ENCODE measurements at places on chromosomes 3 and 15.
A peak's percentile ranks its signal among the peaks of the same experiment; 100 is the strongest.

DNA sequence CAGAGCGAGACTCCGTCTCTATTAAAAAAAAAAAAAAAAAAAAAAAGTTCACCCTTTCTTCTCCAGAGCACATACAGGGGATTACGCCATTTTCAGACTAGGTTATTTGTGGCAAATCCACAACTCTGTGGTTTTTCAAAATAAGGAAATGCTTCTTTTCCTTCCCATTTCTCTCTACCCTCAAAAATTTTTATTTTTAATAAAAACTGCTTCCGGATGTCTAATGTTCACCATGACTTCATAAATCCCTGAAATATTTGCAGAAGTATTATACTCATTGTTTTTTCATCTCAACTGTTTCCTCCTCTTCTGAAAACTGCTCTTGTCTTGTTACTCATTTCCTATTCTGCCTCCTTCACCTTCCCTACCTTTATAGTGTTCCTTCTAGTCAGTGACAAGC lies 45.0 kb upstream of the SLC12A8 start:
- DNase-seq = no peak

- peak; percentile 68 for DNase-seq
These were observed 5.5 kb upstream of the CD200 start for GRCh38 chr3:112327371-112327951.

DNA sequence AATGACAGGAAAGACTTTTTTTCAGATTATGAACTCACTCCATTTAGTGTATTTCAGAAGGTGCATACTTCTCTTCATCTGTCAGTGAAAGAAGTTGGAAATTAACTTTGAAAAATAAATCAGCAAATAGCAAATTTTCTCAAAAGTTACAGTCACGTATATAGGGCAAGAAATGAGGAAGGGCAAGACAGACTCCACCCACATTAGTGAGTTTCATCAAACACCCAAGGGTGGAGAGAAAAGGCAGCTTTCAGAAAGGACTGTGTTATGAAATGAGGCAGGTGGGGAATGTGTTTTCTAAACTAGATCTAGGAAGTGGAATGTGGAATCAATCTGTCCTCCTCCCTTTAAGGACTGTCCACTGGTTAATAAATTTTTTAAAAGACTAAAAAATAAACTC lies 2.9 kb downstream of the SLC22A13 start:
- DNase-seq = no peak

DNA sequence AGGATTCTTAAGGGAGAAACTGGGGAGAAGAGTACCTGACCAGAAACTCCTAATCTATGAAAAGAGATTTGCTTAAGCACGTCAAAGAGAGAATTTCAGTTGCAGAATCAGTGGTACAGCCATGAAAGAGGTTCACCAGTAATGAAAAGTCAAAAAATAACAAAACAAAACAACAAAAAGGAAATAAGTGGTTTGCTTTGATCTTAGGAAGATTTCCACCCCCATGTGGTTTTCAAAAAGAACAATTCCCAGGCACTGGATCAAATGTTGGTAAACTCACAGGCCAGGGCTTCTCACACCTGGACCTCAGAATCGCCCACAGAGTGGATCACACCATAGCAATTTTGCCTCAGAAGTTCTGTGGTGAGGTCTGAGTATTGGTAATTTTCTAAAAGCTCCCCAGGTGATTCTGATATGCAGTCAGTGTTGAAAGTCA lies 67.5 kb downstream of the TMEM39A start:
- DNase-seq = no peak

- DNase-seq = no peak
These were observed 130.1 kb downstream of the RYR3 start for GRCh38 chr15:33440900-33441299.

- peak; percentile 32 for DNase-seq
These were observed 471.8 kb downstream of the MFSD1 start for GRCh38 chr3:159273608-159274007.

GRCh38 chr3:119700920-119701734 lies 1.7 kb upstream of the CFAP91 start:
- DNase-seq = no peak

DNA sequence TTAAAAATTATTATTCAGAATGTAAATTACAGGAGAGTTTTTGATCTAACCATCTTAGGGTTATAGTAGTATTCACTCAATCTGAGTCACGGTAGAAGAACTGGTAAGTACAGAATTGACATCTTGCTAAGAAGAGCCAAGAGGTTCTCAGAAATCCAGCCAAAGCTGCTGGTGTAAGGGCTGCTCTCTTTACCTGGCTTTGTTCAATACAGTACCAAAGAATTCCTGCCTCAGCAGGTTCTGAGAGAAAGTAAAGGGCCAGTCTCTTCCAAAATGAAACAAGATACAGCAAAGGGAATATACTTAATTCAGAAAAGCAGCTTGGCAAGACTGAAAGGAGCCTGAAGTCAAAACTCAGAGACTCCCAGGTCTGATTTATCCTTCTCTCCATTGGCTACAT lies 193.1 kb downstream of the TNIK start:
- no peak for DNase-seq

GRCh38 chr15:85672332-85673084 lies 122.2 kb downstream of the KLHL25 start:
- peak; percentile 31 for DNase-seq
